ENCODE measurements at places on chromosomes 4 and X.

DNA sequence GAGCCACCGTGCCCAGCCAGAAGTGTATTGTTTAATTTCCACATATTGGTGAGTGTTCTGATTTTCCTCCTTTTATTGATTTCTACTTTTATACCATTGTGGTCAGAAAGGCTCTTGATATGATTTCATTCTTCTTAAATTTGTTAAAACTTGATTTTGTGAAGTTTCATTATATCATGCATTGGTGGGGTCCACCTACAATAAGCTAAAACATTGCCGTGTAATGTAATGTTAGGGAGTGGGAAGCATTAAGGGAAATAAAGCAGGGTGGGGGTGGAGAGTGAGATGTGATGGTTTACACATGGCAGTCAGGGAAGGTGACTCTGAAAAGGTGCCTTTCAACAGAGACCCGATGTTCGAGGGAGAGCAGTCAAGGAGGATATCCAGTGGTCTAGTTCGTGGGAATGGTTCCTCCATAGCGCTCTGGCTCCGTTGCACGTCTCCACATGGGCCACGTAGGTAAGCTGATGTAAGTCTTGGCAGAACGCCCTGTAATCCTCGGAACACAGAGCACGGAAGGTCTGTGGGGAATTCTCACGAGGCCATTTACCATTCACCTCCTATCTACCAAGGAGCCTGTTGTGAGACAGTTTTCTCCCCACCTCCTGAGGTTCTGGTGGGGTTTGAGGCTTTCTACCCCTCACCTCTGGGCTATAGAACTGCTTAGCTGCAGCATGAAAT is 7.7 kb upstream of the WDR13 start:
- no peak for DNase-seq

GRCh38 chrX:19990151-19990555 is 708 bp downstream of the BCLAF3 start:
- no peak for DNase-seq

DNA sequence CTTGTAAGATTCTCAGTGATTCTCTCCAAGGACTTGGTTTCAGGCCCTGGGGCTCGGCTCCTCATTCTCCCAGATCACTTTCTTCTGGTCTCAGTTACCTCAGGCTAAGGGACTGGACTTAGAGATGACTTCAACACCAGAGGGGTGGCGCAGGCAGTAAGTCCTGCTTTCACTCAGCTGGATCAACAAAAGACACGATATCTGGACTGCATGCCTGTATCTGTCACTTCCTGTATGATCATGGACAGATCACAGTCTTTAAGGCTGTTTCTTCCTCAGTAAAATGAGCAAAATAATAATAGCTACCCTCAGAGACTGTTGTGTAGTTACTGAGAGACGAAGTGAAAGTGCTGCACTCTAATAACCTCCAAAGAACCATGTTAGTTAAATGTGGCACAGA is 19.5 kb upstream of the CXCR3 start:
- DNase-seq = no peak

DNA sequence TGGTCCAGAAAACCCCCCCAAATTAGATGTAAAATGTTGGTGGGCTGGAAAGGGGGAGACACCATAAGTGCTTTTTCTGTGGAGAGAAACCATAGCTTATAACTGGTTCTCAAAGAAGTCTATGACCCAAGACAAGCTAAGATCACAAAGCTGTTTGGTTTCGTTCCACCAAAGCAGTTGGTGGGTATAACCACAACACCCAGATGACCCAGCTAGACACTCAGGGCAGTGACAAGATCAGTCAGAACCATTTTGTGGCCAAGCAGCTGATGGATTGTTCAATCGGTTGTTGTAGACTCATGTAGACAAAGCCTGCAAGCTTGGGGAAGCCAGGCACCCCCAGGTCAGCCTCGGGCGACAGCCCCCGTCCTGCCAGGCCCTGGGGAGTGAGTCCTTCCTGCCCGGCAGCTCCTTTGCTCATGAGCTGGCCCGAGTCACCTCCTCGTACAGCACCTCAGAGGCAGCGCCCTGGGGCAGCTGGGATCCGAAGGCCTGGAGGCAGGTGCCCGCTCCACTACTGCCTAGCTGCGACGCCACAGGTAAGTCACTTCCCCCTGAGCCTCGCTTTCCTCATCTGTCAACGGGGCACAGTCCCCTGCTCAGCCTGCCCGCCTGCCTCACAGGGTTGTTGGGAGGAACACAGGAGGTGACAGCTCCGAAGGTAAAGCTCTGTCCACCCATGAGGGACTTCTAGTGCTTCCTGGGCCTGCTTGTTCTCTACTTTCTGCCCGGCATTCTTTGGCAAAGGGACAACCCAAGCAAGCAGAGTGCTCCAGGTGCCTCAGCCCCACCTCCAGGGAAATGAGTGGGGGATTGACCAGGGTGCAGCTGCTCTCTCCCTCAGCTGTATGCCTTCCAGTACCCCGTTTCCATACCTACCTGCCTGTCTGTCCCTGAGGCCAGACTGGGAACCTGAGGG is 65.2 kb upstream of the MTM1 start:
- DNase-seq = no peak

DNA sequence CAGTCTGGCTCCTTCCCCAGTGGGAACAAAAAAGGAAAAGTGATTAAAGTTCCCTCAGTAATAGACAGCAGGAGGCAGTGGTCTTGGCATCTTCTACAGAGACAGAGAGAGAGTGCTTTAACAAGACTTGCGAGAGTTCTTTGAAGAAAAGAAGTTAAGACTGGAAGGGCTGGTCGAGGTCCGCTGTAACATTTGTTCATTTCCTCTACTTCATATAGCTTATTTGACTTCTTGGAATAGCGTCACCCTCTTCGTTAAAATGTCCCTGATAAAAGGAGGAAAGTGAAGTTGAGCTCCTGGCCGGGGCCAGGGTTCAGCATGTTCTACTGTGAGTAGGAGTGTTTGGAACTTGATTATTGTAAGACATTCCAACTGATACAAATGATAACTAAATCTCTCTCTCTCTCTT is 179.8 kb downstream of the SLIT2 start:
- no peak for DNase-seq

- no peak for DNase-seq
These were observed 7.6 kb downstream of the SORCS2 start for GRCh38 chr4:7199771-7200441.

- DNase-seq = no peak
These were observed 228.0 kb downstream of the APBB2 start for GRCh38 chr4:40986375-40986774.

GRCh38 chr4:7903791-7904516 is 35.7 kb downstream of the AFAP1 start:
- DNase-seq = no peak

DNA sequence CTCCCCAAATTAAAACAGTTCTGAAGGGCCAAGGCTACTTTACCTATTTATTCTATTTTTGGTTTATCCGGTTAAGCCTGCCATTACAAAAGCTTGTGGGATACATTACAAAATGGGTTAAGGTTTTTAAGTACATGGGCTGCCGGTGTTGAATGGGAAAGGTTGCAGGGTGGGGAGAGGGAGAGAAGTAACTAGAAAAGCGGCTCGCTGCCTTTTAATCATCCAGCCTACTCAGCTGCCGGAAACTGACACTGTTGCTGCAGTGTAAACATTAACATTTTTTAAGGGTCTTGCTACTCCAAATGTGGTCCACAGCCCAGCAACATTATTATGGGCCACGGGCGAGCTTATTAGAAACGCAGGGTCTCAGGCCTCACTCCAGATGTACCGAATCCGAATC is 1.5 kb upstream of the IL1RAPL1 start:
- no peak for DNase-seq

- DNase-seq = no peak
These were observed 22.1 kb downstream of the GRIA3 start for GRCh38 chrX:123206176-123206575.
